Brain (organoid and tissue), 16 donors: ENCODE measurements at places on chromosomes 5 and 9.
A peak's percentile ranks its signal among the peaks of the same experiment; 100 is the strongest.

DNA sequence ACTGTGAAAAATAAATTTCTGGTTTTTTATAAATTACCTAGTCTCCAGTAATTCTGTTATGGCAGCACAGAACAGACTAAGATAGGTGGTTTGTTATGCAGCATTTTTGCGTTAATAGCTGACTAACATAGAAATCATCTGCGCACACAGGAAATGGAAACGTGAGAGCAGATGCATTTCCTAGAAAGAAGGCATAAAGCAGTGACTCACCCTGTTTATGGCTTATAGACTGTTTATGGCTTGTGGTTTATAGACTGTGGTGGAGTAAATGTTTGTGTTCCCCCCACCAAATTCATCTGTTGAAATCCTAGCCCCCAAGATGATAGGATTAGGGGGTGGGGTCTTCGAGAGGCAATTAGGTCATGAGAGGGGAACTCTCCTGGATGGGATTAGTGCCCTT lies 18.3 kb upstream of the OSMR start:
- no peak for DNase-seq

DNA sequence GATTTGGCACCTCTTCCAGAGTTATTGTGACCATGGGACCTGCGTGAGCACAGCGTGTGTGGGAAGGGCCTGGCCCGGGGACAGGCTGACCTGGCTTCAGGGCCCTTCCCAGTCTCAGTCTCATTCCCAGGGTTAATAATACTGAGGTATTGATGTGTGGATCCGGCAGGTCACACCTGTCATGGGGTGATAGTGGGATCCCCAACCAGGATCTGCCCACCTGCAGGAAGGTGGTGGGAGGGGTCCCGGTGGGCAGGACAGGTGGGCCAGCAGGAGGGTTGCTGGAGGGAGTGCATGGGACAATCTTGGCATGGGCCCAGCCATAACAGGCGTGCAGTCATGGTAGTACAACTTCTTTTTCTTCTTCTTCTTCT lies 55.4 kb downstream of the COL15A1 start:
- DNase-seq = no peak

- DNase-seq = no peak
Observed at GRCh38 chr5:118761814-118762213, 226.5 kb downstream of the DTWD2 start.

DNA sequence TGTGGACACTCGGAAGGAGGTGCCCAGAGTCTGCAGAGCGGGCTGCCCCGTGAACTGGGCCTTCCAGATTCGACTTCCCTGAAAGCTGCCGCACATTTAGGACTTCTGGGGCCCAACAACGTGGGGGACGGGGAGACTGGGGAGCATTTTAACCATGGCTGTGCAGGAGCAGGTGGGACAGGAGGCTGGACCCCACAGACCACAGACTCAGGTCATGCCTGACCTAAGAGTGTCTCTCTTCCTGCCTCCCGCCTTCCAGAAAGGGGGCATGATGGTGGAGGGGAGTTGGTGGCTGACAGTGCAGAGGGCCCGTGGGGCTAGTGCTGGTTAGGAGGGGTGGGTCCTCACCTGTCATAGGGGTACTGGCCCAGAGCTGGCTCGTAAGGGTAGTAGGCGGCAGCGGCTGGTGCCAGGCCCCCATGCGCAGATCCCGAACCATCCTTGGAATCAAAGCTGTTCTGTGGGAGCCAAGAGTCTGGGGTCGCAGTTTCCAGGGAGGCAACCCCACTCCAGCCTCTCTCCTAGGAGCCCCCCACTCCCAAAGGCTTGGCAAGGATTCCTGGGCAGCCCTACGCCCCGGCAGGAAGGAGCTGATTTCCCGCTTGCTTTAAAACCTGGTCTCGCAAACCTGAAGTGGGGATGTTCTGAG lies 2.2 kb downstream of the IRX4 start:
- no peak for DNase-seq

GRCh38 chr5:22249209-22249729 lies 603.9 kb downstream of the CDH12 start:
- peak; percentile 12 for DNase-seq

DNA sequence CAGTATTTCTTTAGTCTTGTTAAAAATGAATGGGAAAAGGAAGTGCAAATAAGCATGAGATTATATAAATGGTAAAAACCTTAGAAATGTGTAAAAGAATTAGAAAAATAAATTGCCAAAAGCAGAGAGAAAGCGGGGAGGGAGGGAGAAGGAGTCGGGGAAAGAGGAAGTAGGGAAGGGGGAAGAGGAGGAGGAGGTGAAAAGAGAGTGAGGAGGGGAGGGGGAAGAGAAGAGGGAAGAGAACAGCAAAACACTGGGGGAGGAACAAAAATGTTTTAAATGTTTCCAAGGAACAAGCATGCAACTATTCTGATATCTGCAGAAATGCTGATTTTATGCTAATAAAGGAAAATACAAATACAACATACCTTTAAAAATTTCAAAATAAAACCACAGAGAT lies 317.5 kb downstream of the PIK3R1 start:
- no peak for DNase-seq

- no peak for DNase-seq
Observed at GRCh38 chr9:94568250-94568889, 13.5 kb downstream of the PCAT7 start.

DNA sequence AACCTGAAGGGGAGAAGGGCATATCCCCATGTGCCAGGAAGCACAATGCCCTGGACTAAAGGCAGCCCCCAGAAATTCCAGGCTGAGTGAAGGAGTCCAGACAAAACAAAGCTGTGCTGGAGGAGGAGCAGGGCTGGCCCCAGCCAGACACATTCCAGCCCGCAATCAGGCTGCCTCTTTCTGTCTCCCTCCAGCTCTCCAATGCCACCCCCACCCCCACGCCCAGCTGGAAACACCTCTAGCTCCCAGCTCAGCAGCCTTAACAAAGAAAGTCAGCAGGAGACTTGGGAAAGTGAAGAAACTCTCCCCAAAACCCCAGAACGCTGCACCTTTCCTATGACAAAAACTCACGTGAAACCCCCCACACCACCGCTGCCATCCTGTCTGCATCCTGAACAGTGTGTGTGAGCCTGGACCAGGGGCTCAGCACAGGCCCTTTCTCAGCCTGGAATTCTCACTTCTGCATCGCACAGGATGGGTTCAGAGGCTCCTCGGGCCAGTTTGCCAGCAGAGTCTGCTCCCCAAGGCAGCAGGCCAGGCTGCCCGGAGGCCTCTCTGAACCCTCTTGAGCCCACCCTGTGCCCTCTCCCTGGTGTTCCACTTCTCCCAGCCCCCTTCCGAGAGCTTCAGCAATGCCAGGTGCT lies 96.2 kb upstream of the ICE1 start:
- no peak for DNase-seq

- DNase-seq = peak; percentile 60
Observed at GRCh38 chr5:131382407-131383395, 118.8 kb downstream of the CDC42SE2 start.

GRCh38 chr5:143143973-143144372 lies 259.5 kb downstream of the NR3C1 start:
- DNase-seq = no peak

DNA sequence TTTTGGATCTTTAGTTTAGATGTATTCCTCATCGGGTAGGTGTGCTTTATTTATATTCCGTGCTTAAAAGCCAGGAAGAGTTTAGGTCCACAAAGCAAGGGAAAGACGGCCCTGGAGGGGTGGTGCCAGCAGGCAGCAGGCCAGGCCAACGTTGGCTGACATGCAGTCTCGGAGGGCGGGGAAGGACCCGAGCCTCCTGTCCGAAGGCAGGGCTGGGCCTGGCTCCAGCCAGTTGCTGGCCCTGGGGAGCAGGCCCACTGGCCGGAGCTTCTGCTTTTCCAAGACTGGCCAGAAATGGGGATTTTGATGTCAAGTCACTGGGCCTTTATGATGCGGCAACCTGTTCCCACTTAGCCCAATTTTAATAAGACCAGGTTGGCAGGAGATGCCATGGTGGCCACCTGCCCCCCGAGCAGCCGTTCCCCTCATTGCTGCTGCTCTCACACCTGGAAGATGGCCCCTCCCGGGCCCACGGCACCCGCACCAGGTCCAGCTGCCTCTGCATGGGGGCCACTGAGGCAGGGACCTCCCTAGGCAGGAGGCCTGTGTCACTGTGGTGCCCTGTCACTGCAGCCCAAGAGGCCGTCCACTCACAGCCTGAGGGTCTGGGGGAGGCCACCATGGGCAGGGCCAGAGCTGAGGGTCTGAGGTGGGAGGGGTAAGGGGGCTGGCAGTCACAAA lies 23.2 kb downstream of the LPCAT1 start:
- peak; percentile 55 for DNase-seq

DNA sequence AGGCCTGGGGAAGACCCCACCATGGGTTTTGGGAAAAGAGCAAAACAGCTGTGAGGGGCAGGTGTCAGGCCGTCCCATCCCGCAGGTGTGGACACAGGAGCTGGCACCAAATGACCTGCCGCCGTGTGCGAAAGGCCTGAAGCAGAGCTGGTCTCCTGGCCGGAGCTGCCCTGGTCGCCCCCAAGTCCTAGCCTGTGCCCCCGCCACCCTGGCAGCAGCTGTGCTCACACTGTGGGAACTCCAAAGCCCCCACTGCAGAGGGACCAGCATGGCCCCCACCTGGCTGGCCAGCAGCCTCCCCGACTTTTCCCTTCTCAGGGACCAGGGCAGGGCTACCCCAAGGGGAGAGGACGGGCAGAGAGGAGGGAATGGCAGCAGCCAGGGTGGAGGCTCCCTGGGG lies 88.4 kb downstream of the KCNT1 start:
- no peak for DNase-seq

DNA sequence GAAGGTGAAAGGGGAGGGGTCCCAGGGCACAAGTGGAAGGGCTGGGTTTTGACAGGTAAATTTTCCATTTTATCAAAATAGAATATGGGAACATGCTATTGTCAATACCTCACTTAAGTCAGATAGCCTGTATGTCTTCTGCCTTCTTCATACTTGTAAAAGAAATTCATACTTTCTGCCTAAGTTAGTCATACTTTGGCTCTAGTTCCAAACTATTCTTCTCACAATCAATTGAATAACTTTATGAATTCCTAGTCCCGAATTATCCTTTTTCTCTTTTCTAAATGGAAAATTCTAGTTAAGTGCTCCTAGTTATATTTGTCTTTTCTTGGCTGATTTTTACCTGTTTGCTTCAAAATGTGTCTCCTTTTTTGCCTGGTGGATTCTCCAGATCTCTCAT lies 271.4 kb downstream of the CSNK1G3 start:
- DNase-seq = no peak

DNA sequence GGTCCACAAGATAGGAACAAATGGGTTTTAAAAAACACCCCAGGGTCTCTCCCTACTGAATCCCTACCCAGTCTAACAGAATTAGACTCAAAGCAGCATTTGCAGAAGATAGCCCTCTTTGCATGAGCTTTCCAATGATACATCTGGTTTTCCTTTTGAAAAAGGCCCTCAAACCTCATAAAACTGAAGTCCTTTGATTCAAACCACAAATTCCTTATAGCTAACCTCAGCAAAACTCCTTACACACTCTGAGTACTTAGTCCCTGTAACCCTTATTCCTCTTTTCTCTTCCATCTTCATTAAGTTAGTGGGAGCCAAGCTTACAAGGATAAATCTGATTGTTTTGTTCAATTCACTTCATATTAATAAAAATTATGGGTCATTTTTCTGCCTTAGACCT lies 90.5 kb upstream of the TNC start:
- DNase-seq = no peak

DNA sequence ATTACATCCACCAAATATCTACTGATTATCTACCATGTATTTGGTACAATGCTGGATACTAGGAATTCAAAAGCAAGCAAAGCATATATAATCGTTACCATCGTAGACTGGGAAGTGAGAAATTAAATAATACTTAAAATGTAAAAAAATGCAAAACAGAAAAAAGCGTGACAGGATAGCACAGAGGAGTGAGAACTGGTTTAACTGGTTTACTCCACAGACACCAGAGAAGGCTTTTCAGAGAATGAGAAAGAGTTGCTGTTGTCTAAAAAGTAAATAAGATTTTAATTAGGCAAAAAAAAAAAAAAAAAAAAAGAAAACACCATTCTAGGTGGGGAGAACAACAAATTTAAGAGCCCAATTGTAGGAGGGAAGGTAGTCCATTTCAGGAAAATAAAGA lies 657.9 kb upstream of the ST8SIA4 start:
- no peak for DNase-seq

DNA sequence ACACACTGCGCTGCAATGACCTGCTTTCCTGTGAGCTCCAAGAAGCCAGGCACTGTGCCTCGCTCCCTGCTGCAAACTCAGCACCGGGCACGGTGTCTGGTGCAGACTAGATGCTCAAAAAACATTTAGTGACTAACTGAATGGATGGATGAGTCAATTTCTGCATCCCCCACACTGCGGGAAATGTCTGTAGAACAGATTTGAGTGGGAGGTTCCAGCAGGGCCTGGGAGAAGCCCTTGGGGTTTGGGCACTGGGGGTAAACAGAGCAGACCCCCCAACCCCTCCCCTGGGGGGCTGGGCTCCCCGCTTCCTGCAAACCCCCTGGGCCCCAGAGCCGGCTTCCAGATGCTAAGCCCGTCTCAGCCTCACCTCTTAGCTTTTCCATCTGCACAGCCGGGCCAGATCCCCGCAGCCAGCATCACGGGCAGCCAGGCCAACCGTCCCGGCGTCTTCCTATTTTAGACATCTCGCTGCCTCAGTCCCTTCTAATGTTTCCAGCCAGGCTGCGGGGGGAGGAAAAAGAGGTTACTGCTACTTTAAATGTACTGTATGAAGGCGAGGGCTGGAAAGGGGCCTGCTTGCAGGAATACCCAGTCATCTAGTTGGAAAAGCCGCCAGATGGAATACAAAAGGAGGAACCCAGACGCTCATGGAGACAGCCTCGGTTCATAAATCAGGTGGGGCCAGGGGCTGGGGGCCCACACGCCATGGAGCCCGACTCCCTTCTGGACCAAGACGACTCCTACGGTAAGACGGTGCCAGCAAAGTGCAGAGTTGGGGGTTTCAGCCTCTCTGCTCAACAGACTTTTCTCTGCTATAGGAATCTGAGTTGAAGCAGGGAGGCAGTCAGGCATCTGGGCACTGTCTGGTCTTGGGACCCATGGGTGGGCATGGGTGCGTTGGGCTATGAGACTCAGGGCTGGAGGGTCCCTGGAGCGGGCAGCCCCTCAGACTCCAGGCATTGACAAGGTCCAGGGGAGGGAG lies 67.1 kb upstream of the GGTA1 start:
- peak; percentile 31 for DNase-seq

GRCh38 chr9:96158909-96159575 lies 142.9 kb downstream of the HSD17B3 start:
- no peak for DNase-seq

DNA sequence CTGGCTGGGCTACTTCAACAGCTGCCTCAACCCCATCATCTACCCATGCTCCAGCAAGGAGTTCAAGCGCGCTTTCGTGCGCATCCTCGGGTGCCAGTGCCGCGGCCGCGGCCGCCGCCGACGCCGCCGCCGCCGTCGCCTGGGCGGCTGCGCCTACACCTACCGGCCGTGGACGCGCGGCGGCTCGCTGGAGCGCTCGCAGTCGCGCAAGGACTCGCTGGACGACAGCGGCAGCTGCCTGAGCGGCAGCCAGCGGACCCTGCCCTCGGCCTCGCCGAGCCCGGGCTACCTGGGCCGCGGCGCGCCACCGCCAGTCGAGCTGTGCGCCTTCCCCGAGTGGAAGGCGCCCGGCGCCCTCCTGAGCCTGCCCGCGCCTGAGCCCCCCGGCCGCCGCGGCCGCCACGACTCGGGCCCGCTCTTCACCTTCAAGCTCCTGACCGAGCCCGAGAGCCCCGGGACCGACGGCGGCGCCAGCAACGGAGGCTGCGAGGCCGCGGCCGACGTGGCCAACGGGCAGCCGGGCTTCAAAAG lies 36.9 kb upstream of the TTC1 start:
- DNase-seq = peak; percentile 61
